Left cardiac atrium (tissue), 4 donors: ENCODE measurements at places on chromosomes 2 and 18. TPM values are rescaled to one million over a fixed set of nuclear protein-coding genes. Genes with fewer than 3 reads are reported as not detected.

GRCh38 chr2:74328573-74328972 lies 14.6 kb downstream of the SLC4A5 start:
- DNase-seq = no peak

REG1B gene
- not detected for total RNA-seq

GRCh38 chr2:8573234-8573941 lies 108.5 kb upstream of the ID2 start:
- no peak for DNase-seq

ADAM23 gene
- 30.2 TPM for total RNA-seq

DNA sequence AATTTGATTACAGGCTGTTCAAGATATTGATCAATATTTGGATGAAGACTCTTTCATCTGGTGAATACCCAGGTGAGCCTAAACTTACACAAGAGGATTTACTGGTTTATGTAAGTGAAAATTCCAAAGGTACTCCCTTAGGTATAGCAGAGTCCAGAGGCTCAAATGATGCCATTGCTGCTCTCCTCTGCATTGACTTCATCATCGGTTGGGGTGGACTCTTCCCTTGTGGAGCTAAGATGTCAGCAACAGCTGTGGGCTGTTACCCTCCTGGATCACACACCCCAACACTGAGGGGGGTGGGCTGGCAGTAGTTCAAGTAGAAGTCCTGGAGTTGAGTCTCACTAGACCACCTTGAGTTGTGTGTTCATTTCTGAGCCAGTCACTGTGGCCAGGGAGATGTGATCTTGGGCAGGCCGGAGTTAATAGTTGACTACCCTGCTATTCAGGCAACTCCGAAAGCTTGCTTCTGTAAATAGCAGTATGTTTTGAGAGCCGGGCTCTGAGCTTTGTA lies 236.9 kb downstream of the PTPRM start:
- DNase-seq = no peak

DNA sequence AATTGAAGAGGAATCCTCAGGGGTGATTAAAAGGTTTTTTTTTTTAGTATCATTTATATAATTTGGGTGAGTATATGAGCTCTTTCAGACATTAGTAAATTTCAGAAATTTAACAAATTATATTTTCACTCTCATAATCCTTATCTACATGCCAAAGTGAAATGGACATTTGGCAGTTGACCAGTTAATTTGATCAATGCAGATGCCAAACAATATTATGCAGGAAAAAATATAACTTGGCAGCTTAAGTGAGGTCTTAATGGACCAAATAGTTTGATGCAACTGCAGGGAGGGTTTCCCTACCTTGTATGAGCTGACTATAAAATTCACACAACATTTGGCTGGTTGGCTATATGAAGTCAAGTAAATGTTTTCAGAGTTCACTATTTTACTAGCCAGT lies 185.2 kb downstream of the CCDC102B start:
- no peak for DNase-seq

- DNase-seq = no peak
These were observed 62.7 kb upstream of the DOCK10 start for GRCh38 chr2:225104971-225105370.

DNA sequence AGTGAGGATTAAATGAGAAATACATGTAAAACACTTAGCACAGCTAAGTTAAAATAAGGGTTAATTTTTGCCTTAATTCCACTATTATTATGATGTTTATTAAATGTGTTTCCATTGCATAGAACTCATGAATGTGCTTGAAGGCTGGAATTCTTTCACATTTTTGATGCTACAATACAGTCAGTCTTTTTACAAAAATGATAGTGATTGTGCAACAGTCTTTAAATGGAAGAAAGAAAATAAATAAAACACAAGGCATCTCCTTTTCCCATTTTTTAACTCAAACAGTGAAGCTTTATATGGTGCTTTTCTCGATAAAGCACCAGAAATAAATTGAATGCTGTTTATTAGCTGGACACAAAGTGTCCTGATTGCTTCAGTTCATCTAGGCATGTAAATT lies 123.9 kb downstream of the MAP2 start:
- DNase-seq = no peak

DNA sequence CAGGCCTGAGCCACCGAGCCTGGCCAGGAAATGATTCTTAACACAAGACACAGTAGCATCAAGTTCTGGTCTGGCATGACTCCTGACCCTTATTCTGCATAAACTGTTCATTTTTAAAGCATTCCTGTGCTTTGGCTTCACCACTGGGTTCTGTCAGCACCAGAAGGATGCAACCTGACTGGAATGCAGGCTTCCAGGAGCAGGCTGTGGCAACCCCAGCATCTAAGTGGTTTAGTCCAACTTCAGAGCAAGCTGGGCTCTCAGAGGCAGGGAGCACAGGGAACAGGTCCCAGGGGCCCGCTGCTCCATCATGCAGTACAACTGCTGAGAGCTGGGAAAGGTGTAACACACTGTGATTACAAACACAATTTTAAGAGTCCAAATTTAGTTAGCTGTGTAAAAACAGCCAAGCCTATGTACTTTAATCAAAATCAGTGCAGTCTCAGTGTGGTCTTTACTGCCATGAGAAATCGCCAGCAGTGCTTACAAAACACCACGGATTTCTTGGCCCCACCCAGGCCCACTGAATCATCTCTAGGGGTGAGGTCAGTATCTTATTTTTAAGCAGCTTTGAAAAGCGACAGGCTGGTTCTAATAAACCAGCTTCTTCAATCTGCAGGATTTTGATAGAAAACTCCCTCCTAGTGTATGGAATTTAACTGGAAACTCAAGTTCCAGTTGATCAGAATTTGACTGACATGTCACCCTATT lies 44.4 kb upstream of the TMEM182 start:
- DNase-seq = no peak

CTAGE1 gene
- not detected for total RNA-seq

TCF4 gene
- 77.4 TPM for total RNA-seq

GRCh38 chr2:58006952-58007284 lies 39.7 kb upstream of the VRK2 start:
- no peak for DNase-seq

STRN gene
- 35.3 TPM for total RNA-seq

- DNase-seq = peak; percentile 81
These were observed 72.6 kb downstream of the ACTR2 start for GRCh38 chr2:65300134-65300760.

- DNase-seq = no peak
These were observed 47.7 kb downstream of the PAX8 start for GRCh38 chr2:113231064-113231463.

TDRD15 gene
- total RNA-seq = not detected

DNA sequence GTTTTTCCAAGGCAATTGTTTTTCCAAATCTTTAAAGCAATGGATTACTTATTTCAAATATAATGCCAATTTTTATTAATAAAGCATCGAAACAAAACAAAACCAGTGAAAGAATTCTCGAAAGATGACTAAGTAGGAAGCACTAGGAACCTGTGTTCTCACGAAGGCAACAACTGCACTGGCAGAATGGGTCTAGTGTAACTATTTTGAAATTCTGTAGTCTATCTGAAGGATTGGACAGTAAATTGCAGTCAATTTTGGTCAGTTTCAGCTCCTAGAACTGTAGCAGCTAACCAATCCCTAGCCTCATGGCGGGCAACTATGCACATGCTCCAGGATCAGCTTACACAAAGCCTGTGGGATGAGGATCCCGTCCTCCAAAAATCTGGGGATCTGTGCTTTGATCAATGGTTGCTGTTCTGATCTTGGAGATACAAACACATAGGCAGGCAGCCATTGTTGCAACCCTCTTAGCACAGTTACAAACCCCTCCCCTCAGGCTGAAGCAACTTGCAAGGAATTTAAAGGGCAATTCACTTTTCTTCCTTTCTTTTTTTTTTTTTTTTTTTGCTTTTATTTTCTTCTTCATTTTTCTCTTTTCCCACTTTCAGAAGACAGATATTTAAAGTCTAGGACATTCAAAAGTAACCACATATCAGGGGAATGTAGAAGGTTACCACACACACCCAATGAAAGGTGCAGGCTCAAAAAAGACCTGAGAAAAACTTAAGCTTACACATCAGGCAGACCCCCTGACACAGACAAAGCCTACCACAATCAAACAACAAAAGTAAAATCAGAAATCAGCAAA lies 147.6 kb downstream of the THADA start:
- no peak for DNase-seq

DNA sequence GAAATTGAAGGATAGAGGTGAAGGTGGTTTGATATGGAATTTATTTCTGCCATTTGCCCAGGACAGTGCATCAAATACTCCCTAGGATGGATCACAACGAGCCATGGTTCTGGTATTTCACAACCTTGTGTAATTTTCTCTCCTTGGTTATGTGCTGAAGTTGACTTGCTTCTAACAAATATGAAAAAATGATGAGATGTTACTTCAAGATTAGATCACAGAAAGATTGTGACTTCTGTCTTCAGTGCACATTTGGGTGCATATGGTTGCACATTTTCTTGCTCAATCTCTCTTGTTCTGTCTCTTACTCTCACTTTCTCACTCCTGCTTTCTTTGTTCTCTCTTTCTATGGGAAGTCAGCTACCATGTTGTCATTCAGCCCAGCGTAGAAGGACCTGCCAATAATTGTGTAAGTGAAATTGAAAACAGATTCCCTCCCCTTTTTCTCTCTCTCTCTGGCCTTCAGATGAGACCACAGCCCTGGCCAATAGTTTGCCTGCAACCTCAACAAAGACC lies 104.6 kb upstream of the RMDN2 start:
- DNase-seq = no peak

ARHGAP25 gene
- 6.8 TPM for total RNA-seq

GRCh38 chr2:96872591-96873349 lies 2.9 kb upstream of the SEMA4C start:
- no peak for DNase-seq

DNA sequence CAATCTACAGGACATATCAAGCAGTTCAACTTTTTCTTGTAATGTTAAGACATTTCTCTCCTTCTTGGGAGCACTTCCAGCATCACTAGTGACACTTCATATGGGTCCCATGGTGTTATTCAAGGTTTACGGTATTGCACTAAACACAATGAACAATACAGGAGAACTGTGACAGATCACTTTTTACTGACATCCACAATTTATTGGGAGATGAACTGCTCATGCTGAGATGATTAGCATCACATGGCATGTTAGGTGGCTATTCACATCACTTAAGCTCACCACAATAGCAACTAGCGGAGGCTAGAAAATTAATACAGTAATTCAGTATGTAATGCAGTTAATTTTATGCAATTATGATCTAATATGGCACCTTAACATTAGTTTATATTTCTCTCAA lies 264.4 kb downstream of the ERBB4 start:
- DNase-seq = no peak

DNA sequence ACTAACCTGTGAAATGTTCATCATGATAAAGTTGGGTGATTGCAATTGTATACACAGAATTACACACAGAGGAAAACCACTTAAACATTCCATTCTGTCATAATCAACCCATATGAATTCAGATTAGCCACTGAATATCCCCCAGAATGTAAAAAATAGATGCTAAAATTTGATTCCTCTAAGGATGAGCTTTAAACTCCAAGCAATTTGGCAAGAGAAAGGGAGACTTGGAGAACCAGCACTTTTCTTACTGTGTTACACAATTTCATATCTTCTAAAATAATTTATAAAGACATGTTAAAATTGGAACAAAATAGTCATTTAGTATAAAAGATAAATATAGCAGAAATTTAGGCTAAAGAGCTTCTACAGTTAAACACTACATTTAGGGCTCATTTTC lies 146.3 kb upstream of the LMAN1 start:
- no peak for DNase-seq

DNA sequence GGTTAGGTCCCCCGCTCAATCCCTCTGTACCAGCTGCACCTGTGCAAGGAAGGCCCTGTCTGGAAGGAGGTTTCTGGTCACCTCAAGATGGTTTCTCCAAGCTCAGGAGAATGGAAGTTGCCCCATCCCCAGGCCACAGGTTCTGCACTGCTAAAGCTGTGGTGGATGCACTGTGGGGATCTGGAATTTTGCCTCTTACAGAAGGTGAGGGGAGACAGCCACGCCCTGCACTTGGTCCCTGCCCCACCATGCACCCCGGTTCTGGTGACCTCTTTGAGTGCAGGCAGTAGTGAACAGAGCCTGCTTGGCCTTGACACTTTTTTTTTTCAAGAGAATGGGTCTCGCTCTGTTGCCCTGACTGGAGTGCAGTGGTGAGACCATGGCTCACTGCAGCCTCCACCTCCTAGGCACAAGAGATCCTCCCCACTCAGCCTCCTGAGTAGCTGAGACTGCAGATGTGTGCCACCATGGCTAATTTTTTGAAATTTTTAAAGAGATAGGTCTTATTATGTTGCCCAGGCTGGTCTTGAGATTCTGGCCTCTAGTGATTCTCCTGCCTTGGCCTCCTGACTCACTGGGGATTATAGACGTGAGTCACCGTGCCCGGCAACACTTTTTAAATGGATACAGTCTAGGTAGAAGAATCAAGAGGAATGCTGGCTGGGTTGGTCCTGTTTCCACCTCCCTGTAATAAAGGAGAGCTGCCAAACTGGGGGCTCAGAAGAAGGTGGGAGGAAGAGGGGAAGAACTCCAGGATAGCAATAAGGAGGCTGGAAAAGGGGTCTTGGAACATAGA lies 5.8 kb upstream of the NT5DC4 start:
- no peak for DNase-seq

- DNase-seq = no peak
These were observed 20.3 kb downstream of the NPC1 start for GRCh38 chr18:23565916-23566547.

GPR45 gene
- not detected for total RNA-seq

LRRC30 gene
- total RNA-seq = not detected

- no peak for DNase-seq
These were observed 32.9 kb downstream of the FAP start for GRCh38 chr2:162210385-162210784.

SLC5A7 gene
- 0.08 TPM for total RNA-seq

- peak; percentile 7 for DNase-seq
These were observed 61.3 kb upstream of the HDAC4 start for GRCh38 chr2:239462191-239462515.
